ENCODE measurements at places on chromosomes 12 and 14.

DNA sequence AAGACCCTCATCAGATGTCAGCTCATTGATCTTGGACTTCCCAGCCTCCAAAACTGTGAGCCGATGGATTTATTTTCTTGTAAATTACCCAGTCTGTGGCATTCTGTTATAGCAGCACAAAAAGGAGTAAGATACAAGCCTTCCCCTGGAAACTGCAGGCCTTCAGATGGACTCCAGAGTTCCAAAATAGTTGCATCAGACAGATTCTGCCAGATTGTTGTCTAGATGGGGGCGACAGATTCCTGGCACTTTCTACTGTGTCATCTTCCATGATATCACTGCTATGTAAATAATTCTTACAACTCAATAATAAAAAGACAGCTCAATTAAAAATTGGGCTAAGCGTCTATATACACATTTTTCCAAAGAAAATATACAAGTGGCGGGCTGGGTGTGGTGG lies 17.2 kb upstream of the MARK3 start:
- DNase-seq, result no peak

DNA sequence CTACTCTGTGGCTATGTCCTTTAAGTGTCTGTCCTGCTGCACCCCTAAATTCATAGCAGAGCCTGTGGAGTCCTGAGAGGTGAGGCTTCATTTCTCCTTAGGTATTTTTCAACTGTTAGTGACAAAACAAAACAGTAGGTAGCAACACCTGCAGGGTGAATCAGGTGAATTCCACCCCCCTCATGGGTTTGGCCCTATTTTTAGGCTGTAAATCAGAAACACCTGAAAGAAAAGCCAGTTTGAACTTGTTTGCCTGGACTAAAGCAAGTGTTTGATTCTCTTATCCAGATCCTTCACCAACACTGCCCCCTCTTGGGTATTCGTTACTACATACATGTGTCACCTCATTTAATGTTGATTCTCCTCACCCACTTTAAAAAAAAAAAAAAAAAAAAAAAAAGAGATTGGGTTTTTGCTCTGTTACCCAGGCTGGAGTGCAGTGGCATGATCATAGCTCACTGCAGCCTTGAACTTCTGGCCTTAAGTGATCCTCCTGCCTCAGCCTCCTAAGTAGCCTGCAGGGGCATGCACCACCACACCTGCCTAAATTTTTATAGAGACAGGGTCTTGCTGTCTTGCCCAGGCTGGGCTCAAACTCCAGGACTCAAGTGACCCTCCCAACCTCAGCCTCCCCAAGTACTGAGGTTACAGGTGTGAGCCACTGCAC lies 10.3 kb downstream of the TBPL2 start:
- DNase-seq, result no peak

DNA sequence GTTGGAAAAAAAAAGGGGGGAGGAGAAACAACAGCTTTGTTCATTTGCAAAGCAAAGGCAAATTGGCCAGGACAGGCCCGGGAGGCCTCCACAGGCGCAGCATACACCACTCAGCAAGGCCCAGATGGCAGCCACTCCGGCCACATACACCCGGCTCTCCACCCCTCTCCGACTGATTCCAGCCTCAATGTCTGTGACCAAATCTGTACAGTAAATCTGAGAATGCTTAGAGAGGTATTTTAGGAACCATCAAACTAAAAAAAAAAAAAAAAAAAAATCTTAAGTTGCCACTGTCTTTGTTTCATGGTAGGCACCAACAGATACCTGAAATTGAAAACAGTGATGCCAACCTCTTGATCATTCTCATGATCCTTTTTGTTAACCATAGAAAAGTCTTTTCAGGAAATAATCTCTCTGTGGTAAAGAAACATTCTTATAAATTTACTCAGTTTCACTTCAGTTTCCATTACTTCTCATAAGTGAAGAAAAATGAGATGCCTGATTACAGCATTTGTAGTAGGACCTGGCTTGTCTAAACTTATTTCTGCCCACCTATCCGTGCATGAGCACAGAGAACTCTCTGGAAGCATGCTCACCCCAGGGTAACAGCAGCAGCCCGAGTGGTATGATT lies 20.2 kb downstream of the VPS37B start:
- no peak for DNase-seq

DNA sequence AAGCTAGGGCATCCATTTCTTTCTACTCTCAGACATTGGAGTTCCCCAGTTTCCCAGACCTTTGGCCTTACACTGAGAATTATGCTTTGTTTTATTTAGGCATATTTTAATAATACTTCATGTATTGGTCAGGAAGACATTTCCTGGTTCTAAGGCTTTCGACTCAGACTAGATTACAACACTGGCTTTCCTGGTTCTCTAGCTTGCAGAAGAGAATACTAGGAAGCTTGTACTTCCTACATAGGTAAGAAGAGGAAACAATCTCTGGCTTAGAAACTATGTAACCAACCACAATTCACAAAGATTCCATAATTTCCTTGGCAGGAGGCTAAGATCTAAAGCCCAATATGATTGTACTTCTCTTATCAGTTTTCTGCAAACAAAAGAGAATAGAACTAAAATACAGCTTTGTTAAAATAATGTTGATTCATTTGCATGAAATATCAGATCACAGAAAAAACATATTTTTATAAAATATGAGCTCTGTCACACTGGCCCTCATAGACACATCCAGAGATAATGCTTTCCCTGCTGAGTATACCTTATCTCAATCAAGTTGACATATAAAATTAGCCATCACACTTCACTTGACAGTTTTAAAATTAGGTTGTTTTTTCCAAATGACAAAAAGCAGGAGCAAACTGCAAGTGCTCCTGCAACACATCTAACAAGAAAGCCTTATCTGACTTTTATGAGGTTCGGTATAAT lies 30.5 kb downstream of the CLEC2D start:
- DNase-seq, result no peak

DNA sequence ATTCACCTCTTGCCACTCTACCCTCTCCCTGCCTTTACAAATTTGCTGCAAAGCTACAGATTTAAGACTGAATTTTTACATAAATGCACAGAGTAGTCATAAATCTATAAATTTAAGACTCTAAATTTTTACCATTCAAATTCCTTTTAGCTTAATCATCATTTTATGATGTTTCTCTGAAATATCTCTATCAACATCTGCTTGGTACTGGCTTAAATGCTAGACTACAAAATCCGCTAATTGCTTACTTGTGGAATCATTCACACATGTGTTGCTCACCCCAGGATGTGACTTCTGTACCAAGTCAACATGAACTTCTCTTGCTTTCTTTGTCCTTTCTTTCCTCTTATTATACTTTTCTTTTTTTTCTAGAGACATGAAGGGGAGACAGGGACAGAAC lies 109.2 kb downstream of the GALC start:
- no peak for DNase-seq

GRCh38 chr12:108724054-108724889 lies 7.0 kb downstream of the CORO1C start:
- no peak for DNase-seq

DNA sequence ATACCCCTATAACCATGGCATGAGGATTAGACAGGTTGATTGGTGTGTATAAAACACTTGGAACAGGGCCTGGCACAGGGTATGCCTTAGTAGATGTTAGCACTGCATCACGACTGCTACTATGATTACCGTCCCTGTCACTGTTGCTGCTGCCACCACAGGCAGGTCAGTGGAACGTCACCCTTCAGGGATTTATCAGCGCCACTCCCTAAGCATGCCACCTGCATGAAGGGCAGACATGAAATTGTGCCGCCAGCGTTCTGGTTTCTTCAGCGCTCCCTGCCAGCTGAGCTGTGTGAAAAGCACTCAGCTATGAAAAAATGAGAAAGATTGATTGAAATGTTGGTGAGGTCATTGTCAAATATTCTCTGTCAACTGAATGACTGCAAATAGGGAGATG lies 477.0 kb downstream of the DPF3 start:
- DNase-seq, result no peak
